Stimulated activated CD4-positive, alpha-beta T cell treated with anti-CD3 and anti-CD28 coated beads, Interleukin-15, amount 100 ng/mL, for 24 hours (primary cell): ENCODE measurements at places on chromosomes 4 and X.

GRCh38 chr4:105126311-105127169, 20.1 kb upstream of the TET2 start:
- no peak for DNase-seq

DNA sequence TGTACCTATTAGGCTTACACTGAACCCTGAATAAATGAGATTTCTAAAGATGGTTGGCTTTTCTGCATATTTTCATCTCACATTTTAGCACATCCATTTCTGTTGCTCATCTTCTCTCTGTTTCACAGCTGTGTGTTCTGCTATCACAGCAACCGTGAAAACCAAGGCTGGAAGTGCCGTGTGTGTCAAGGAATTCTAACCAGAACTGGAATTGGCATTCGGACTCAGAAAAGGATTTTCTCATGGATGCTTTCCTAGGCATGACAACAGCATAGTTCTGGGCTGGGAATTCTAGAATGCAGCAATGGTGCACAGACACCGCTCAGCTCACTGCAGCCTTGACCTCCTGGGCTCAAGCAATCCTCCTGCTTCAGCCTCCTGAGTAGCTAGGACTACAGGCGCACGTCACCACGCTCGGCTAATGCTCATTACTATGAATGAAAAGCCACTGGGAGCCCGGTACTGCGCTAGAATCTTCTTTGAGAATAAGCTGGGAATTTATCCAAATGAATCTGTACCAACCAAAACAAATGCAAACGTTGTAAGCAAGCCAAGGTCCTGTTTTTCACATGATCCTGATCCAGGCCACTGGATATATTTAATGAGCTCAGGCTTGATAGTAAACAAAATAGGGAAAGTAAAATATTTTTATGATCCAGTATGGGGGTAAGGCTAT, 105.2 kb downstream of the RBM47 start:
- DNase-seq = no peak

GRCh38 chr4:11495818-11496217, 67.1 kb upstream of the HS3ST1 start:
- no peak for DNase-seq

- DNase-seq = no peak
Observed at GRCh38 chr4:166017804-166018203, 144.8 kb downstream of the TLL1 start.

GRCh38 chr4:176210579-176211296, 15.4 kb upstream of the SPATA4 start:
- no peak for DNase-seq

DNA sequence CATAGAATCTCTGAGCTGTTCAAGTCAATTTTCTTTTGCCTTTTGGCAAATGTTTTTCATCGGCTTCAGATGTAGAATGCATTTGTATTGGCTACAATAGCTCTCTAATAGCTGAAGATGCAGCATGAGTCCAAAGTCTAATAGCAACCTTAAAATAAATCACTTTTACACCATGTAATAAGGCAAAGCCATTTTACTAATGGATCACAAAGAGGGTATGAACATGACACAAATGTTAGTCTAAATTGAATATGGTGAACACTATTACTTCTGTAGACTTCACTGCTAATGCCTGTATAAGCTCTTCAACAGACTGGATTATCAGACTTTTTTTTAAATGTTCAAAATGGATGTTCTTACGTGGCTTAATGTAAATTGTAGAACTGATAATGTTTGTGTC, 645.3 kb downstream of the TLL1 start:
- no peak for DNase-seq

- no peak for DNase-seq
Observed at GRCh38 chrX:81337805-81338204, 135.9 kb downstream of the SH3BGRL start.

DNA sequence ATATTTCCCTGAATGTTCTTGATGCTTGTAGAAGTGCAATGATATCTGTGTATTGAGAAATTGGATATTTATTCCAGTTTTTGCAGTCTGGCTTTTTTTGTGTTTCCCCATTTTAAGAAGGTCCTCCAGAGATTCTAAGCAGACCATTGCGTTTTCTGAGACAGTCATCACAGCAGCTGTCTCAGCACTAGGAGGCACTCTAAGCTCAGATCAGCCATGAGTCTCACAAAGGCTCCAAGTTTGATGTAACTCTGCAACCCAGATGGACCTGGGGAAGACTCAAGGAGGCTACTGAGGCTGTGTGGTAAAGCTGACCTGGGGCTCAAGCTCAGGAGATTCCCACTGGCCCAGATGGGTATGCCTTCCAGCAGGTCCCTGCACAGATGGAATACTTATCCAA, 89.3 kb upstream of the CYLC1 start:
- DNase-seq = no peak

DNA sequence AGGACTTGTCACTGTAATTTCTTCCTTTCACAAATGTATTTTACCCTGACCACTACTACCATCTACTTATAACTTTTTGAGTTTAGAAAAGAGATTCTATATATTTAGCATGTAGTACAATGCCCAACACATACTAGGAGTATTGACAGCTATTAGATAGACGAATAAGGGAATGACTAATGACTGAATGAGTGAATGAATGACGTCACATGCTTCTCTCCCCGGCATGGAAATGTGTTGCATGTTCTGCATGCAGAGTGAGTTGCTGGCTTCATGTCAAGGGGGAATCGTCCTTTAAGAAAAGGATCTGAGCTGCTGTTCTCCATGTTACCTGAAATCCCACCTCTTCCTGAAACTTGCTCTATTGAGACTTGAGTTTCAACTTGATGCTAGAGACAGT, 87.4 kb upstream of the AMELX start:
- DNase-seq = no peak

DNA sequence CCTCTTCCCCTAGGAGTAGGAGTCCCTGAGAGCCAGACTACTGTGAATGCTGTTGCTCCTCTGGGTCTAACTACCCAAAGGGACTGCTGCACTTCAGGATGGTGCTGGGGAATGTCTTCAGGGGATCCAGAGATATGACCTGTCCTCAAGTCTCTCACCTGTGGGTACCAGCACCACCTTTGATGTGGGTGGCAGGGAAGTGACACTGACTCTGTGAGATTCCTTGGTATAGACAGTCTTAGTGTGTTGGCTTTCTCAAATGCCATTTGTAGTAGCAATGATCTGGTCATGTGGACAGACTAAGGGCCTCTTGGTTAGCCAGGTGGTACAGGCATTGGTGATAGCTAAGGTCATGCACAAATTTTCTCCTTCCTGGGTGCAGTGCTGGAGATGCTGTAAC, 108.9 kb upstream of the ADAMTS3 start:
- DNase-seq = no peak

DNA sequence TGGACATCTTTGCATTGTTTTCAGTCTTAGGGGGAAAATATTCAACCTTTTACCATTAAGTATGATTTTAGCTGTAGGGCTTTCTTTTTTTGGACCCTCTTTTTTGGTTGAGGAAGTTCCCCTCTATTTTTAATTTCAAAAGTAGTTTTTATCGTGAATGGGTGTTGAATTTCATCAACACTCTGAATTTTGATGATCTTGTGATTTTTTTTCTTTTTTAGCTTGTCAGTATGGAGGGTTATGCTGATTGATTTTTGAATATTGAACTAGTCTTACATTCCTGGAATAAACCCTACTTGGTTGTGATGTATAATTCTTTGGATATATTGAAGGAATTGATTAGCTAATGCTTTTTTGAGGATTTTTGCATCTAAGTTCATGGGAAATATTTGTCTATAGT, 1.7 kb downstream of the ZNF81 start:
- DNase-seq = no peak

DNA sequence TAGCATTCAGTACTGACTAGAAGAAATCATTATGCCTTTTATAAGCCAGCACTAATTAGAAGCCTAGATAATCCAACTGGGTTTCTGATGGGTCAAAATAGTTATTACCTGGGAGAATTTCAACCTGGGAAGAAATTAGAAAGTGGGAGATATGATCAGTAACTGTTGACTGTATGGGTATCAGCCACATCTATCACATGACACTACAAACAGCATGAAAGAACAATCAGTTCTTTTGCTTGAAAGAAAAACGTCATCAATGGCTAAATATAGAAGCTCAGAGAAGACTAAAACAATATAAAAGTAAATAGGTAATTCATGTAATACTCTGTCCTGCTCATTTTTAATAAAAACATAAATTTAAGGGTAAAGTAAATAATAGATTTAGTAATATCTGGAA, 145.1 kb downstream of the CAMK2D start:
- DNase-seq = no peak

DNA sequence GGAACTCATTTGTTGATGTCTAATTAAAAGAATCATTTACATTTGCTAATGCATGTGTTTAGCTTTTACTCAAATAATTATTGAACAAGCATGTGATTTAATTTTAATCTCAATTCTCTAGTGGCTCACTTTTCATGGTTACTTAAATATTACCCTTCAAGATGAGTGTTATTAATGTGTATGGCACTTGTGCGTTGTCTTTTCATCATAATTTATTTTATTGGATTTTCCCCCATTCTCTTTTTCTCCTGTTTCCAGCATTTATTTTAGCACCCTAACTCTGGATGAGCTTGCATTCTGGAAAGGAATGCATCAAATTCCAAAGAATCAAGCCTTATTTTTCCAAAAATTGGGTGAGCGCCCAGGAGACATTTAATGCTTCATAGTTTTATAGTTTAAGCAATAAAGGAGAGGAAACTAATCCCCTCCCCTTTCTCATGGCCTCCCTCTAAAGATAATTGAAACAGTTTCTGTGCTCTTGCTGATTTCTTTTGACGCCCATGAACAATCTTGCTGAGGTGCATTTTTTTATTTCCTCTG, 191.1 kb upstream of the FAT4 start:
- no peak for DNase-seq

DNA sequence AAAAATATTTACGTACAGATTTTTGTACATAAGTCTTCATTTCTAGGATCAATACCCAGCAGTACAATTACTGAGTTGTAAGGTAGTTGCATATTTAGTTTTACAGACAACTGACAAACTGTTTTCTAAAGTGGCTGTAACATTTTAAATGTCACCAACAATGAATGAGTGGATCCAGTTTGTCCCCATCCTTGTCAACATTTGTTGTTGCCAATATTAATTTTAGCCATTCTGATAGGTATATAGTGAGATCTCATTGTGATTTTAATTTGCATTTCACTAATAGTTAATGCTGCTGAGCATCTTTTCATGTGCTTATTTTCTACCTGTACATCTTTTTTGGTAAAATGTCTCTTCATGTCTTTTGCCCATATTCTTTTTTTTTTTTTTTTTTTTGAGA, 30.9 kb upstream of the NOCT start:
- DNase-seq = no peak

- DNase-seq = no peak
Observed at GRCh38 chr4:83269256-83269655, 15.3 kb downstream of the COQ2 start.

- DNase-seq = no peak
Observed at GRCh38 chrX:152412105-152412504, 39.0 kb downstream of the GABRA3 start.

DNA sequence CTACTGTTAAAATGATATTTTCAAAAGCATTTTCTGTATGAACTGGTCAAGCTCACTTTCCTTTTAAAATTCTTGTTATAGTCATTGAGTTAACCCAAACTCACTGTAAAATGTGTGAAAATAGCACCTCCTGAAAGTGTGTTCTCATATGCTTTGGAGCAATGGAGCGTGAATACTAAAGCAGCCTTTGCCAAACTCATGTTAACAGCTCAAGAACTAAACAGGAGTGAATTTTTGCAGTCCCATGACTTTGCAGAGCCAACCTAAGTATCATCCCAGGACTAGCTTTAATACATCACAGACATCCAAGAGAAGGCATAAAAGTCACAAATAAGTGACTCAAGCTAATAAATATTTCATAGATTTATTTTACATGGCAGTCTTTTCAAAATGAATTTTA, 2.3 kb downstream of the AMMECR1 start:
- DNase-seq = no peak

DNA sequence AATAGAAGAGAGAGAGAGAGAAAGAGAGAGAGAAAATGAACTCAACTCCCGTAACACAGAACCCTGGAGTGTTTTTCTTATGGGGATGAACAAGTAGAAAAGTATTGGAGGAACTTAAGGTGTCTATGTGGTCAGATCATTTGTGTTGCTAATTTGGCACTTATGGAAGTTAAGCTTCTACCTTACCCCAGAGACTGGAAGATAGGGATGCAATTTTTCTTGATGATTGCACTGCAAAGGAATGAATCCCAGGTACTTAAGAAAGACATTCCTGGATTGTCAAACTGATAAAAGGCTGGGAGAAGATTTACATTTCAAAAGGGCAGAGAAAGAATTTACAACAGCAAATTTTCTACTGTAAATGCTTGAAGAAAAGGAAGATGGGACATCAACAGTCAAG, 57.2 kb downstream of the MAP9 start:
- DNase-seq = no peak

GRCh38 chr4:87631668-87632067, 18.4 kb upstream of the DMP1 start:
- no peak for DNase-seq

- DNase-seq = no peak
Observed at GRCh38 chrX:40092808-40093435, 4.8 kb downstream of the BCOR start.

- DNase-seq = no peak
Observed at GRCh38 chr4:136032391-136032790, 1499.9 kb downstream of the PCDH18 start.

- DNase-seq = no peak
Observed at GRCh38 chr4:25904748-25905082, 9.3 kb upstream of the SMIM20 start.

DNA sequence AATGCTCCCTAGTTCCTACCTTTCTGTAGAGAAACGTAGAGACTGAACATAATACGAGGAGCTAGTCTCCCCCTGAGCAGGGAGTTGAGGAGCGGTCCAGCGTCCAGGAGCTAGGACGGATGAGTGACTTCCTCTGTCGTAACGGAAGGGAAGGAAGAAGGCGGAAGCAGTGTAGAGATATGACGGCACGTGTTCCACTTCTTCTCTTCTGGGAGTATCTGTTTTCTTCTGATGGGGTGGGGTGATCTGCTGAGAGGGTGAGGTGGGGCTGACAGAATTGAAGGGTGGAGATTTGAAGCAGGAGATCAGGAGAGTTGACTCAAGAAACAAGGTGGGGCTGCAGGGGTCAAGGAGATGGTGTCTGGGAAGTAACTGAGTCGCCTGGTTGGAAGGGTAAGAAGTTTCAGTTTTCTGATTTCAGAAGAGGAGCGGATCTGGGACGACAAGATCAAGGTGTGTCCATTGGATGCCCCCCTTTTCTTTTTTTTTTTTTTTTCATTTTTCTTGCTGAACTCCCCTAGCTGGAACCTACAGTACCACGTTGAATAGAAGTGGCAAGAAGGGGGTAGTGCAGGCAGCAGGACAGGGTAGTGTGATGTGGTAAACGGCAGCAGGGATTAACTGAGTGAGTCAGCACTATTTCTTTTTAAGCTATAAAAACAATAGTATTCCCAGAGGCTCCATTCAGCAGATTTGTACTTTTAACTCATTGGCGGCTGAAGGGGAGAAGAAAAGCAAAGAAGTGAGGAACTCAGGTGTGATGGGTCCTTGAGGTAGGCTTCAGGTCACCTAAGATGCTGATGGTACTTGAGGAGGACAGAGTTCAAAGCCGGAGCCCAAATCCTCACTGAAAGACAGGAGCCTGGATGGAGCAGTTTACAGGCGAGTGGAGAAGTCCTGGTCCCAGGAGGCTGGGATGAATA, 50.8 kb upstream of the SETD7 start:
- DNase-seq = peak; percentile 8
